Pancreas (tissue), 10 donors: ENCODE measurements at places on chromosomes 11 and 22. TPM values are rescaled to one million over a fixed set of nuclear protein-coding genes. Genes with fewer than 3 reads are reported as not detected.

- H3K36me3 ChIP-seq = no peaks in the 10 kb centered on the region
- no peak for DNase-seq
- H3K27ac ChIP-seq = no peak overlapping the region
Measured at GRCh38 chr11:90213322-90213721, 9.5 kb downstream of the CHORDC1 start.

Gene LRRC56
- 1.9 TPM for total RNA-seq

DNA sequence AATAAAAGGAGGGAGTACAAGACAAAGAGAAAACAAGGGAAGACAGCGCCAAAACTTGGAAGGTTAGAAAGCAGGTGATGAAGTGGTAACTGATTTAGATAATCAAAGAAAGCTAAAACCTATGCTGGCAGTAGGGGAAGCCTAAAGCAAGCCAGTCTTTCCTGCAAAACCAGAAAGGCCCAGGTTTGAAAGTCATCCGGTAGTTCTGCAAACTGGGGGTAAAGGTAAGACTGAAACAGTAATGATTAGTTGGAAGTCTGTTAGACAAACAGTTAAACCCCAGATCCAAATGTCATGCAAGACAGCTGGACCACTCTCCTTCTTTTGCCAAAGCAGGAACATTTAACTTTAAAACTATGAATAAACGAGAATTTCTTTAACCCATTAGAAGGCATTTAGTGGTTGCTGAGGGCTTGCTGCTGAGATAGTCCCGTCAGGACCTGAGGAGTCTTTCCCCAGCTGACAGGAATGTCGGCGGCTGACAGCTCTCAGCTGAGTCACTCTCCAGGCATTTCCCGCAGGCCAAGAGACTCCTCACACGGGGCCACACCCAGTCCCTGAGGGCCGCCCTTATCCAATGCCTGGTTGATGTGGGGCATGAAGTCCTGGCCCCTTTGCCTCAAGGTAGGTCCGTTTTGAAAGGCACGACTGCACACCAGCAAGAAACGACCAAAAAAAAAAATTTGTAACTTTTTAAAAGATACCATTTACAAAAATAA is 36.3 kb upstream of the CFAP300 start:
- DNase-seq = peak; percentile 21
- no peaks in the 10 kb centered on the region for H3K36me3 ChIP-seq
- no peak overlapping the region for H3K27ac ChIP-seq
- no peak overlapping the region for H3K4me3 ChIP-seq
- no peaks in the 10 kb centered on the region for H3K27me3 ChIP-seq

- H3K27me3 ChIP-seq = no peaks in the 10 kb centered on the region
- peaks cover 16% of the 10 kb centered on the region for H3K4me1 ChIP-seq
- no peak for DNase-seq
- H3K36me3 ChIP-seq = no peaks in the 10 kb centered on the region
- H3K27ac ChIP-seq = peak overlapping the region; percentile 17
Measured at GRCh38 chr11:78190871-78191538, 2.3 kb downstream of the USP35 start.

- H3K27ac ChIP-seq = no peak overlapping the region
- DNase-seq = no peak
- no peak overlapping the region for H3K4me3 ChIP-seq
- no peaks in the 10 kb centered on the region for H3K27me3 ChIP-seq
Measured at GRCh38 chr11:82776377-82776776, 42.7 kb upstream of the FAM181B start.

Gene OMP
- not detected for total RNA-seq

Gene XKR3
- not detected for total RNA-seq

DNA sequence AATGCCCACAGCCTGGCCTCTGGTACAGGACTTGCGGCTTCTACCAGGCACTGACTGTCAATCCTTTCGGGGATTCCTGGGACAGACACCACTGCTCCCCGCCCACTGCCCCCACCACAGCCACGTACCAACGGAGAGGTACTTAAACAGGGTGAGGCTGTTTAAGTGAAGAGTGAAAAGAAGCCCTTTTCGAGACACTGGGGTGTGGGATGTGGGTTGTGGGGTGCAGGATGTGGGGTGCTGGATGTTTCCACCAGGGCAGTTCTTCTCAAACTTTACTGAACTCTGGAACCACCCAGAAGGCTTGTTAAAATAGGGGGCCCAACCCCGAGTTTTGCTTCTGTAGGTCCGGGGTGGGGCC is 34.2 kb upstream of the PRR5 start:
- H3K36me3 ChIP-seq = no peaks in the 10 kb centered on the region
- no peak overlapping the region for H3K4me3 ChIP-seq
- DNase-seq = no peak
- H3K4me1 ChIP-seq = no peaks in the 10 kb centered on the region
- H3K27me3 ChIP-seq = no peaks in the 10 kb centered on the region
- no peak overlapping the region for H3K27ac ChIP-seq

DNA sequence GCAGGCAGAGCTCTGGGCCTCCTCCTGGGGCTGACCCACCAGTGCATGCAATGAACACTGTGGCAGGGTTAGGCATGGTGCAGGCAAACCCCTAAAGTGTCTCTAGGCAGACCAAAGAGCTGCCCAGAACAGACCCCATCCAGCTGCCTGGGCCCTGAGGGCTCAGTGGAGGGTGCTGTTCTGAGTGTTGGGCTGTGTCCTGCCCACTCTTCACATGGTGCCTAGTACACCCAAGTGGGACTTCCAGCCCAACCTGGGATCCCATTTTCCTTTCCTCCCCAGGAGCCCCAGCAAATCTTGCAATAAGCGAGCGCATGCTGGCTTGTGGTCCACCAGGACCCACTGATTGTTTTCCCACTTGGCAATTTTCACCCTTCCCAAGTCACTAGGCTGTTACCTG is 26.4 kb downstream of the ARVCF start:
- no peak overlapping the region for H3K4me3 ChIP-seq
- H3K36me3 ChIP-seq = no peaks in the 10 kb centered on the region
- DNase-seq = peak; percentile 5

DNA sequence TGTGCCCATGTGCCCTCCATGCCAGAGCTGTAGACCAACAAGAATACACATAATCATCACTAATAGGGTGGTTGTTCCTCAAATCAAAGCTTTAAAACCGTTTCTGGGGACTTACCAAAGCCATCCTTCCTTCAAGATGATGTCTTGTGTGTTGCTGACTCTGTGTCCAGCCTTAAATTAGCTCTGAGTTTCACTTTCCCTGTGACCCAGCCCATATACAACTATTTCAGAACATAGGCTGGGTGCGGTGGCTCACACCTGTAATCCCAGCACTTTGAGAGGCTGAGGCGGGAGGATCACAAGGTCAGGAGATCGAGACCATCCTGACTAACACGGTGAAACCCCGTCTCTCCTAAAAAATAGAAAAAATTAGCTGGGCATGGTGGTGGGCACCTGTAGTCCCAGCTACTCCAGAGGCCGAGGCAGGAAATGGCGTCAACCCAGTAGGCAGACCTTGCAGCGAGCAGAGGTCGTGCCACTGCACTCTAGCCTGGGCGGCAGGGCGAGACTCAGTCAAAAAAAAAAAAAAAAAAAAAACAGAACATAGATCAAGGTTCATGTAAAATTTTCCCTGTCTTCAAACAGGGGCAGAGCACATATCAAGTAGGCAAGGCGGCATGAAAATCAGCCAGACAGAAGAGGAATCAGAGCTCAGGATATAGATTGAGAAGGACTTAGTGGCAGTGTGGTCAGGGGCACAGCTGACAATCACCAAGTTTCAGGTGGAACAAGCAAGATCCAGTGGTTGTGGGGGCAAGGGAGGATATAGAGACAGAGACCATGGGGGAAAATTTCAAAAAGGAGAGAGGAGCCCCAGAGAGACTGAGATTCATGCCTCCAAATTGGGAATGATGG is at the start of gene PLAAT2:
Gene PLAAT2, minus strand, starts transcription at position 179 of the 855 bp plus-strand sequence. Its CDS starts 55 bp downstream, at position 124.
- H3K36me3 ChIP-seq = no peaks in the 10 kb centered on the region
- no peak within 1 kb of the TSS for H3K27ac ChIP-seq
- H3K4me1 ChIP-seq = peaks cover 13% of the 10 kb centered on the region
- H3K27me3 ChIP-seq = no peaks in the 10 kb centered on the region
- DNase-seq = no peak

DNA sequence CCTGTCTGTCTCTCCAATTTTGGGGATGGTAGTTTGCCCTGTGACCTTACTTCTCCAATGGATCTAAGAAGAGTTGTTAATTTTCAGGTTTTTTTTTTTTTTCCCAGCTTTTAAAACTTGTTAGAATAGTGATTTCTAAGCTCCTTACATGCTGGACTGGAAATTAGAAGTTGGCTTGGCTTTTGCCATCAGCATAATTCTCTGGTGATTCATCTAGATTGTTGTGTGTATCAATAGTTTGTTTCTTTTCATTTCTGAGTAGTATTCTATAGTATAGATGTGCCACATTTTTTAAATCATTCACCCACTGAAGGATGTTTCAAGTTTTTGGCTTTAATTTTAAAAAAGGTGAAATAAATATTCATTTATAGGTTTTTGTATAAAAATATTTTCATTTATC is 51.4 kb downstream of the ADAMTS15 start:
- no peaks in the 10 kb centered on the region for H3K4me1 ChIP-seq
- H3K4me3 ChIP-seq = no peak overlapping the region
- no peak for DNase-seq
- H3K27ac ChIP-seq = no peak overlapping the region
- no peaks in the 10 kb centered on the region for H3K27me3 ChIP-seq

DNA sequence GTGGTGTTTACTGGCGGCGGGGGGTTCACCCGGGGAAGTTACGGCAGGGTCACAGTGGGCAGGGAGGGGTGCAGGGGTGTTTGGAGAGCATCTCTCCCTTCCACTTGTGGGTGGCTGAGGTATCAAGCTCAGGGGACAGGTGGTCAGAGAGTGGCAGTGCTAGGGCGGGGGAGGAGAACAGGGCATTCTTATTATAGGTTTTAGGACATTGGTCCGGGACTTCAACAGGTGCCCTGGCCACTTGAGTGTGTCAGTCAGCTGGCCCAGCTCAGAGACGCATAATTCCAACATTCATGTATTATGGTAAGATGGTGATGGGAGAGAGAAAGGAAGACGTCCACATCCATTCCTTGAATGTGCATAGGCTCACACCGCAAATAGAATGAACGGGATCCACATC is 101.7 kb downstream of the TEAD1 start:
- H3K27me3 ChIP-seq = no peaks in the 10 kb centered on the region
- no peak for DNase-seq
- no peaks in the 10 kb centered on the region for H3K36me3 ChIP-seq
- H3K27ac ChIP-seq = no peak overlapping the region

Gene MS4A12
- total RNA-seq = not detected

DNA sequence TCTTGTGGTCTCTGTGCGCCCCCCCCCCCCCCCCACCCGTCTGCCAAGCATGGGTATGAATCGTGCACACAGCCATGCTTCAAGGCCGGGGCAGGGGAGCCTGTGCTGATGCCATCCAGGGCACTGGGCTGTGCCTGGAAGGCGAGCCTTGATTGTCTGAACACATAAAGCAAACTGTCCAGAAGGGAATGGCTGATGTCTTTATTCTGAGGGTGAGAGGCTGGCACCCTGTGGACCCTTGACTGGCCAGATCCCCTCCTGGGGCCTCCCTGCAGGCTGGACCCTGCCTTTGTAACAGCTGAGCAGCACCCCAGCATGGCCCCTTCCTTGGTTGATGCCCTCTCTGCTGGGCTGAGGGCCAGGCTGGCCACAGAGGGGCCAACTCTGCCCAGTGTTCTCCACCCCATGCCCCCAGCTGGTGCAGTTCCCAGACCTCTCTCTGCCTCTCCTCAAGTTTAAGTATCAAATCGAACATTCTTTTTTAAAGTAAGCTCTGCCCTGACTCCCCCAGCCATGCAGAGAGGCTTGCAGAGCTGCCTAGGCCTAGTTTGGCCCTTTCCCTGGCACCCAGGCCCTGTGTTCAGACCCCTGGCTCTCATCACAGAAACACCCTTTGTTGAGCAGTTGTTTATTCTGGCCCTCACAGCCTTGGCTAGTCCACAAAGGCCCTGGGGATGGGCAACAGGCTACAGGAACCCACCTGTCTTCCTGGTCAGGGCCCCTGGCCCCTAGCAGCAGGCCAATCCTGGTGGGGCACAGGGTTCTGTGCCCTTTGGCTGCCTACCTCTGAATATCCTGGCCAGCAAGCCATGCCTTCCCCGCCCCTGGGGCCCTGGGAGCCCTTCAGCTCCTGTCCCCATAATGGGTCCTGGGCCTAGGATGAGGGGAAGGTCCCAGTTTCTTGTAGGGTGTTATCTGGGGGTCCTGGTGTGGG is 3.9 kb upstream of the RANBP1 start:
- peaks cover 37% of the 10 kb centered on the region for H3K36me3 ChIP-seq
- H3K4me3 ChIP-seq = no peak overlapping the region
- peaks cover 28% of the 10 kb centered on the region for H3K4me1 ChIP-seq
- H3K27me3 ChIP-seq = no peaks in the 10 kb centered on the region

- H3K27me3 ChIP-seq = no peaks in the 10 kb centered on the region
- no peak for DNase-seq
- H3K27ac ChIP-seq = no peak overlapping the region
- no peak overlapping the region for H3K4me3 ChIP-seq
Measured at GRCh38 chr11:101931692-101932091, 15.4 kb upstream of the ANGPTL5 start.

DNA sequence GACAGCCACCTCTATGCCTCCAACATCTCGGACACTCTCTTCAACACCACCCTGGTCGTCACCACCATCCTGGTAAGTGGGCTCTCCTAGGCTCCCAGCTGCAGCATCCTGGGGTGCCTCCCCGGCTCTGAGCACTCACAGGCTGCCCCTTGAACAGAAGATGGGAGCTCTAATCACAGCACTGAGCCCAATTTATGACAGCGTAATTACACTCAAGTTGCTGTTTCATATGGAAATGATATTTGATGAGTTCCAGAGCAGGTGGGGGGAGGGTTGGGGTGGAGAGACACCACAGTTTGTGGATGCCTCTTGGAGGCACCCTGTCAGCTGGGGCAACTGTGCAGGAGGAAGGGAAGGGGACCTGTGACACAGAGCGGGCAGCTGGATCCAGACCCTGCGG is 125.3 kb upstream of the TBCEL start:
- H3K4me1 ChIP-seq = no peaks in the 10 kb centered on the region
- no peak overlapping the region for H3K27ac ChIP-seq
- H3K4me3 ChIP-seq = no peak overlapping the region
- no peaks in the 10 kb centered on the region for H3K36me3 ChIP-seq
- no peak for DNase-seq

- peak overlapping the region; percentile 89 for H3K27ac ChIP-seq
- no peaks in the 10 kb centered on the region for H3K27me3 ChIP-seq
- DNase-seq = peak; percentile 80
- H3K36me3 ChIP-seq = no peaks in the 10 kb centered on the region
- H3K4me1 ChIP-seq = peaks cover 5% of the 10 kb centered on the region
- H3K4me3 ChIP-seq = peak overlapping the region; percentile 76
Measured at GRCh38 chr11:57513911-57514537, 1.5 kb downstream of the SLC43A1 start.

- peak overlapping the region; percentile 79 for H3K27ac ChIP-seq
- H3K36me3 ChIP-seq = no peaks in the 10 kb centered on the region
- H3K27me3 ChIP-seq = no peaks in the 10 kb centered on the region
- no peak for DNase-seq
- H3K4me1 ChIP-seq = peaks cover 80% of the 10 kb centered on the region
Measured at GRCh38 chr22:36356708-36357624, 30.8 kb downstream of the MYH9 start.

Gene PATE4
- not detected for total RNA-seq

Gene NLRX1
- 6.9 TPM for total RNA-seq

Gene MS4A14
- 0.09 TPM for total RNA-seq

GRCh38 chr11:94802501-94802900 is 34.3 kb downstream of the AMOTL1 start:
- no peaks in the 10 kb centered on the region for H3K36me3 ChIP-seq
- no peaks in the 10 kb centered on the region for H3K27me3 ChIP-seq
- DNase-seq = no peak
- no peak overlapping the region for H3K27ac ChIP-seq
- H3K4me3 ChIP-seq = no peak overlapping the region
